ENCODE measurements at places on chromosomes 12 and 14. TPM values are rescaled to one million over a fixed set of nuclear protein-coding genes. Genes with fewer than 3 reads are reported as not detected.

GRCh38 chr14:60420050-60420449 lies 65.8 kb downstream of the C14orf39 start:
- H3K36me3 ChIP-seq: no peaks in the 10 kb centered on the region
- no peak overlapping the region for H3K27ac ChIP-seq
- no peaks in the 10 kb centered on the region for H3K27me3 ChIP-seq
- no peak overlapping the region for H3K4me3 ChIP-seq
- no peak for DNase-seq
- no peaks in the 10 kb centered on the region for H3K4me1 ChIP-seq

GRCh38 chr14:68564826-68565759 lies 227.8 kb downstream of the ZFP36L1 start:
- peak; percentile 67 for DNase-seq
- no peaks in the 10 kb centered on the region for H3K36me3 ChIP-seq
- H3K27me3 ChIP-seq: no peaks in the 10 kb centered on the region
- H3K27ac ChIP-seq: peak overlapping the region; percentile 74
- H3K4me1 ChIP-seq: peaks cover 69% of the 10 kb centered on the region

DNA sequence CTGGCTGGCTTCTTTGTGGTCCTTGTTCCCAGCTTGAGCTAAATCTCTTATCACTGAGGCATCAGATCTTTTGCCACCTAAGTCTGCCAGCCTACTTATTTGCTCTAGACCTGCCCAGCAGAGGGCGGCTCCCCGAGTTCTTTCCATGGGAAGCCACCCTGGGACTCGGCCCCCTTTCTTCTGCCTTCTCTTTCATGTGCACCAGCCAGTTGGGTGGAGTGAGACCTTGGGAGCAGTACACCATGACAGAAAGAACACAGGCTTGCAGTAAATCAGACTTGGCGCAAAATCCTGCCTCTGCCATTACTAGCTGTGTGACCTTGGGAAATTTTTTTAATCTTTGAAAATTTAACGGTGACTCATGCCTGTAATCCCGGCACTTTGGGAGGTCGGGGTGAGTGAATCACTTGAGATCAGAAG lies 7.4 kb downstream of the SMAGP start:
- H3K4me1 ChIP-seq: no peaks in the 10 kb centered on the region
- H3K27ac ChIP-seq: no peak overlapping the region
- H3K36me3 ChIP-seq: no peaks in the 10 kb centered on the region
- H3K4me3 ChIP-seq: no peak overlapping the region

GRCh38 chr12:47449797-47450196 lies 256.0 kb downstream of the RPAP3 start:
- no peak overlapping the region for H3K4me3 ChIP-seq
- no peaks in the 10 kb centered on the region for H3K27me3 ChIP-seq
- DNase-seq: no peak
- H3K36me3 ChIP-seq: no peaks in the 10 kb centered on the region

DNA sequence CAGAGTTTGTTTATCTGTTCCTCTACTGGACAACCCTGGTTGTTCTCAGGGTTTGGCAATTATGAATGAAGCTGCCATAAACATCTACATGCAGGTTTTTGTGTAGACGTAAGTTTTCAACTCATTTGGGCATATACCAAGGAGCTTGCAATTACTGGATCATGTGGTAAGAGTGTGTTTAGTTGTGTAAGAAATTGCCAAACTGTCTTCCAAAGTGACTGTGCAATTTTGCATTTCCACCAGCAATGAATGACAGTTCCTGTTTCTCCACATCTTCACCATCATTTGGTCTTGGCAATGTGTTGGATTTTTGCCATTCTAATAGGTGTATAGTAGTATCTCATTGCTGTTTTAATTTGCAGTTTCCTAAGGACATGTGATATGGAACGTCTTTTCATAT lies 39.8 kb upstream of the FBXO33 start:
- no peaks in the 10 kb centered on the region for H3K36me3 ChIP-seq
- DNase-seq: no peak
- no peaks in the 10 kb centered on the region for H3K27me3 ChIP-seq
- no peak overlapping the region for H3K27ac ChIP-seq

Gene C14orf119
- total RNA-seq: 46.0 TPM

Gene SRRM4
- total RNA-seq: 0.13 TPM

Gene NOXRED1
- 0.13 TPM for total RNA-seq

Gene PTPRB
- 20.8 TPM for total RNA-seq

Gene ZNF891
- 1.9 TPM for total RNA-seq

Gene KCNA1
- total RNA-seq: 4.0 TPM

Data from muscle of leg (tissue), 16 donors.